ENCODE measurements at places on chromosomes 5 and 9.

GRCh38 chr5:143239882-143240518 lies 163.5 kb downstream of the NR3C1 start:
- DNase-seq = no peak

DNA sequence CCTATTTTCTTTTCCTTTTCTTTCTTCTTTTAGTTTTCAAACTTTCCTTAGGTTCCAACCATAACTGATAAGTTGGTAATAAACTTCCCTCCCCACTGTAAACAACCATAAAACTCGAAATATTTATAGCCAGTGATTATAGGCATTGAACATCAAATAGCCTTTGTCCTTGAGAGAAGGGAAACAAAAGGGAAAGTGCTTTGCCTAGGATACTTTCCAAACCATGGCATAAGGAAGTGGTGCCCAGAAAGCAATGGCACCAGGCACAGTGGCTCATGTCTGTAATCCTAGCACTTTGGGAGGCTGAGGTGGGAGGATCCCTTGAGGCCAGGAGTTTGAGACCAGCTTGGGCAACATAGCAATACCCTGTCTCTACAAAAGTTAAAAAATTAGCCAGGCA lies 11.9 kb upstream of the PDLIM4 start:
- no peak for DNase-seq

DNA sequence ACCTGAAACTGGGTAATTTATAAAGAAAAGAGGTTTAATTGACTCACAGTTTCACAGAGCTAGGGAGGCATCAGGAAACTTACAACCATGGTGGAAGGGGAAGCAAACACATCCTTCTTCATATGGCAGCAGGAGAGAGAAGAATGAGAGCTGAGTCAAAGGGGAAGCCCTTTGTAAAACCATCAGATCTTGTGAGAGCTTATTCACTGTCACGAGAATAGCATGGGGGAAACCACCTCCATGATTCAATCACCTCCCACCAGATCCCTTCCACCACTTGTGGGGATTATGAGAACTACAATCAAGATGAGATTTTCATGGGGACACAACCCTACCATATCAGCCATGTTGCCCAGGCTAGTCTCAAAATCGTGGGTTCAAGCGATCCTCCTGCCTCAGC lies 143.4 kb downstream of the FGF18 start:
- no peak for DNase-seq

DNA sequence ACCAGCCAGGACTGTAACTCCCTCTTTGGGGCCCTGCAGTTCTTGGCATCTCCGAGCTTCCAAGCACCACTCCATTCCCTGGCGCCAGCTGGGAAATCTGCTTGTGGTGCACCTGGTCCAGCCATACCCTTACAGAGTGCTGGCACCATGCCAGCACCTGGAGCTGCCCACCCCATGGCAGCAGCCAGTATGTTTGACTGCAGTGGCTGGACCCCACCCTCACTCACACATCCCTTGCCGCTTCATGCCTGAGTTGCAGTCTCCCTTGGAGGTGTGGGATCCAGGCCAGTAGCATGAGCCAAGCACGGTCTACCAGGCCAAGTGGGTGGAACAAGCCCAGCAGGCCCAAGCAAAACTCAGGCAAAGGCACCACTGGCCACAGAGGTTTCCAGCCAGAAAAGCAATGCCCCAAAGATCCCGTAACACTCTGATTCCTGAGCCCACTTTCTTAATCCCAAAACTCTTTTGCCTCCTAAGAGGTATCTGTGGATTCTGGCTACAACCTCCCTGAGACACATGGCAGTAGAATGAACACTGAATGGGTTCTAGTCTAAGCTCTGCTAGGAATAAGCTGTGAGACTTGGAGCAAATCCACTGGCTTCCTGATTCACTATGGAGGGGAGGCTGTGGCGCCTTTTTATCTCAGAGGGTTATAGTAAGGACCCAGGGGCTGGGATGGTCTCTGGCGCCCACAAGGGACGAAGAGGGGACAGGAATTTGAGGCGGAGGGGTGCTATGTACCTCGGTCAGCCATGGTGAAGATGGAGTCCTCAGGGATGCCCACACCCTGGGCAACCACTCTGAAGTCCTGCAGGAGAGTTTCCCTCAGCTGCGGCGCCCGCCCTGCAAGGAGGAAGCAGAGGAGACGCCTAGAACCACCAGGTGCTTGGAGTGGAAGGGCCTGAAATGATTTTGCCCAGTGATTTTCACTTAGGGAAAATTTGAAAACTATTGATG lies 5.6 kb downstream of the AMBP start:
- DNase-seq = peak; percentile 64

GRCh38 chr5:147930769-147931168 lies 24.4 kb upstream of the C5orf46 start:
- no peak for DNase-seq

DNA sequence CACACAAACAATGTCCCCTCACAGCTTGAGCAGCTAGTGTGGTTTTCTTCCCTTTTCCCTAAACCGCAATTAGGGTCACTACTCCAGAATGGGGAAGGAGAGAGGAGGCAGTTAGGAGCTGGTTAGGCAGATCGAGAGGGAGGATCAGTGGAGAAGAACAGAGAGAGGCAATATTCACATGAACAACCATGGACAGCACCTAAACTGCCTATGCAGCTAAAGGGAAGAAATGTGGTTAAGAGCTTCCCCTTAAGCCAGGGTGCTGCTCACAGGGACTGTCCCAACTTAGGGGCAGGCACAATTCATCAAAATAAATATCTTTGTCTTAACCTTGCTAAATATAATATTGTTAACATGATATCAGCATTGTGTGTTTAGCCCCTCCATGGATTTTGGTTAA lies 359.3 kb upstream of the CDH18 start:
- no peak for DNase-seq

- peak; percentile 73 for DNase-seq
Observed at GRCh38 chr9:131275332-131276093, 797 bp downstream of the FAM78A start.

- DNase-seq = no peak
Observed at GRCh38 chr5:77777281-77777892, 1.2 kb upstream of the TBCA start.

DNA sequence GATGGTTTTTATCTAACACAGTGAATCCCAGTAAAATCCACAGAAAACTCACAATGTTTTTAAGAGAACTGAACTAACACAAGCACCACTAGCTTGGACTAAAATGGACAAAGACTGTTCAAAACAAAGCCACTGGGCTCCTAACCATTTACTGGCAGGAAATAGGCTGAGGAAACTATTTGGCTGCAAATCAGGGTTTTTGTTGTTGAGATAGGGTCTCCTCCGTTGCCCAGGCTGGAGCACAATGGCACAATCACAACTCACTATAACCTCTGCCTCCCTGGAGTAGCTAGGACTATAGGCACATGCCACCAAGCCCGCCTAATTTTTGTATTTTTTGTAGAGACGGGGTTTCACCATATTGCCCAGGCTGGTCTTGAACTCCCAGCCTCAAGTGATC lies 99.7 kb downstream of the THBS4 start:
- no peak for DNase-seq

DNA sequence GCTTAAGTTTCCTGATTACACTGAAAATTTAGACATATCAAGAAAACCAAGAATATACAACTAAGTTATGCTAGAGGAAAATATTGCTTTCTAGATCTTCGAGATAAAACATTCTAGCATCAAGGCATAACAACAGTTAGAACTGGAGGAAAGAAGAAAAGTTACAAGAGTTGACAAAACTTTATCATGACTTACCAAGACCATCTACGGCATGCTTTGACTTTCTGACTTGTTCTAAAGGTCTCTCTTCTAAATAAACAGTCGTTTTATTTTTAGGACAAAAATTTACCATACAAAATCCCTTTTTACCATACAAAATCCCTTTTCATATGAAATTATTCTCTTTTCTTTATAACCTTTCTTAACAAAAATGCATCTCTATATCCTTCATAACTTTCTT lies 1110.1 kb upstream of the CDH10 start:
- DNase-seq = no peak

- DNase-seq = no peak
Observed at GRCh38 chr5:82494942-82495341, 216.8 kb upstream of the RPS23 start.

DNA sequence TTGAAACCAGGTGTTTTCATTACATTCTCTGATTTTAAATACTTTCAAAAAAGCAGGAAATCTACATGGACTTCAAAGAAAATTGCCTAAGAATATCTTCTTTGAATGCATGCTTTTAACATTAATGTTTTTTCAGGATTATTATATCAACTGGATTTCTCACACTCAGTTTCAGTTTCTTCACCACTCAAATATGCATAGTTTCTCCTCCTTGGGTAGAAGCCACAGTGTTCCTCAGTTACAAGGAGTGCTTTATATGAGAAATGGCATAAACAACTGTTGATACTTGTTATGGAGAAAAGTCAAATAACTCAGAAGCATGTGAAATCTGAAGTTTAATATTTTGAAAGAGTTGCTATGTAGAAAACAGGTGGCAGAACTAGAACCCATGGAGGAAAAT lies 196.9 kb downstream of the DMRTA1 start:
- DNase-seq = no peak

DNA sequence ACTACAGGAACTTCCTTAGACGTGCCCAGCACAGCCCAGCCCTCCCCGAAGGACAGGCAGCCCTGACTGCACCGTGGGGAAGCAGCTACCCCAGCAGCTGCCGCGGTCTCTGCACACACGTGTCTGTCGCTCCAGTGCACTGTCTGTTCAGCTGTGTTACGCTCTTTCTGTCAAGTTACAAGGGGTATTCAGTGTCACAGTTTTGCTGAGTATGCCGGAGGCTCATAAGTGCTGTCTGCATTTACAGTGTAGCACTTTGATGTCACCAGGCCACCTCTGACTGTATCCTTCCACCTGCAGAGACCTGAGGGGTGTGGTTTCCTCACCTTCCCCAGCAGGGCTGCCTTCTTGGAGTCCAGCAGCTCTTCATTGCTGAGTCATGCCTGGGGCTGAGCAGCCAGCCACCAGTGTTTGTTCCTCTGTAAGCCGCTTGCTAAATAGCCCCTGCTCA lies 126.8 kb downstream of the EHMT1 start:
- no peak for DNase-seq

DNA sequence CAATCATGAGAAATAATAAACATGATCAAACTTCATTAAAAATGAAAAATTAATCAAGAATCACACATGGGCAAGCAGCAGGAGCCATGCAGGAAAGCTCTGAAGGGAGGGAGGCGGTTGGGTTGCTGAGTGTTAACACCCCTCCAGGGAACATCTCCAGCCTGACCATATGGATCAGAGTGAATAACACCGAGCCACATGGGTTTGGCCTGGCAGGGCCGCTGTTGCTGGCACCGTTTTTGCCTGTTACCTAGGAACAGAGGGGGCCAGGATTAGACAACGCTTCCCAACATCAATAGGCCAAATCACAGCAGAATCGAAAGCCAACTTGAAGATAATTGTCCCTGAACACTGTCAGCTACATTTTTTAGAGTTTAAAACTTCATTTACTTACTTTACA lies 160.2 kb downstream of the DENND1A start:
- DNase-seq = no peak

DNA sequence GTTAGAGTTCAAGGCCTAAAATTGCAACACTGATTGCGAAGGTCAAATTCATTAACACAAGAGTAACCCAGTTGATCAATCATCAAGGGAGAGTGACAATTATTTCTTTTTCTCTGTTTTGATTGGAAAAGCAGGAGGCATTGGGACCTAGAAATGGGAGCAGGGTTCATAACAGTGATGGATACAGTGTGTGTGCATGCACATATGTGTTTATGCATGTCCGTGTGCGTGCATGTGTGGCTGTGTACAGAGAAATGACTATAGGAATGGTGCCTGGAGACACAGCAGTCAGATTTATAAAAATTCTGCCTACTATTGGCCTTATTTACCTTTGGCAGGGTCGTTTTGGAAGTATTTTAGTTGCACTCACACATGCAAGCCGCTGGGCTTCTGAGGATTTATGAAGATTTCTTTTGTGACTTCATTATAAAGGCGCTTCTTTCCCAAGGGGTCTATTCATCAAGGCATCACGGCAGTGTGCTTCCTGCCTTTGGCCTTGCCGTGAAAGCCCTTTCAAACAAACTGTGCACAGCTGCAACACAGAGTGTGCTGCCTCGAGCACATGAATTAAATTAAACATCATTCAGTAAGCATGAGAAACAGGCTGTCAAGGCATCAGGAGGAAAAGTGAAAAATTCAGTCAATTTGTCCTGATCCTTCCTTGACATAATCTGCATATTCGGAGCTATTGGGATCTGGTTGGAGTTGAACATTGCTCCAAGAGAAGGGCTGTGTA lies 122.8 kb upstream of the PUM3 start:
- DNase-seq = no peak

DNA sequence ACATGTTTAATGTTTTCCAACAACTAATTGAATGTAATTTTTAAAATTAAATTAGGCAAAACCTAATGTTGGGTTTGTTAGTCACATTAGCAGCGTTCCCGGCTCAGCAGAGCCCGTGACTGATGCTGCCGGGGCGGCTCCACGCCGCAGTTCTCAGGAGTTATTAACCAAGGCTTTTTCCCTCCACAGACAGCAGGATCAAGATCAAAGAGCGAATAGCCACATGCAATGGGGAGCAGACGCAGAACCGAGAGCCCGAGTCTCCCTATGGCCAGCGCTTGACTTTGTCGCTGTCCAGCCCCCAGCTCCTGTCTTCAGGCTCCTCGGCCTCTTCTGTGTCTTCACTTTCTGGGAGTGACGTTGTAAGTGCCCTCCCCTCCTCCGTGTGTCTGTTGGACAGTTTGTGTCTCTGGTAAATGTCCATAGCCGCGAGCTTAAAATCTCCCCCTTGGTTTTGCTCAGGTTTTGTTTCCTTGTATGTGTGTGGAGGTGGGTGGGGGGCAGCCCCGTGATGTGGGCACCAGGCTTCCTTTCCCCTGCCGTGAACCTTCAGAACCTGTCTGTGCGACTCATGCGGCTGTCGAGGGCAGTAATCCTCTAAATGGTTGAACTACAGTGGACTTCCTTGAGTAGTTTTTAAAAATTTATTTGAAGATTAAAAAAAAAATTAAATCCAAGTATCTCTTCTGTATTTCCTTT lies 37.1 kb downstream of the TENT4A start:
- DNase-seq = no peak

DNA sequence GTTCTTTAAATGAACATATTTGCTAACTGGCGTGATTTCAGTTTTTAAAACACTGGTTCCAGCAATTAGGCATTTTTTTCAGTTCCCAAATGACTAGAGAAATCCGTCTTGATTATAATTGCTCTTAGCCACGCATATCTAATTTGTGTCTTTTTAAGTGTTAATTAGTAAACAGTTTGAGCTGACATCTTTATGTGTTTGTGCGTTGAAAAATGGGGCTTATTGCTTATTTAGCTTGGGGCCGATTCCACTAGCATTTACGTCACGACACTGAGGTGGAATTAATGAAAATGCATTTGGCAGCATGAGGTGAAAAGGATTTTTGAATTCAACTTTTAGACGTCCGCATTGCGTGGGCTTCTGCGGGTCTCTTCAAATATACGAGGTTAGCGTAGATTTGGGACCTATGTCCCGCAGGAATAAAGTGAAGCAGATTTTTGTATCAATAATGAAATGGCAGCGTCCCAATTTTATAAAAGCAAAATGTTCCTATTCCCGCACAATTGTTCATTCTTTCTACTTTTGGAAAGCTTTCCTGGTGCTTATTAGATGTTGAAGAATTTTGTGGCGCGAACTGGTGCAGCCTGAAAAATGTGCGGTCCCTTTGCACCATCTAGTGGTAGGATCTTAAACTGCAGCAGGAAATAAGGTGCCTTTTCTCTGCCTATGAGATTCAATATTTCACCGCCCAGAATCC lies 122.7 kb upstream of the LMX1B start:
- DNase-seq = no peak

GRCh38 chr9:135908754-135909204 lies 1.4 kb upstream of the CAMSAP1 start:
- no peak for DNase-seq

- no peak for DNase-seq
Observed at GRCh38 chr5:78592735-78593386, 55.7 kb downstream of the LHFPL2 start.

- no peak for DNase-seq
Observed at GRCh38 chr9:20355022-20355421, 267.3 kb downstream of the MLLT3 start.
